ENCODE measurements at places on chromosomes 2 and 18.

GRCh38 chr2:239576784-239577685 is 176.2 kb upstream of the HDAC4 start:
- DNase-seq, result no peak

GRCh38 chr2:18980786-18981430 is 377.5 kb downstream of the OSR1 start:
- DNase-seq, result no peak

GRCh38 chr2:98730707-98731040 is 258 bp downstream of the MGAT4A start:
- DNase-seq, result no peak

- peak; percentile 58 for DNase-seq
Measured at GRCh38 chr2:238811293-238811692, 36.6 kb upstream of the TWIST2 start.

DNA sequence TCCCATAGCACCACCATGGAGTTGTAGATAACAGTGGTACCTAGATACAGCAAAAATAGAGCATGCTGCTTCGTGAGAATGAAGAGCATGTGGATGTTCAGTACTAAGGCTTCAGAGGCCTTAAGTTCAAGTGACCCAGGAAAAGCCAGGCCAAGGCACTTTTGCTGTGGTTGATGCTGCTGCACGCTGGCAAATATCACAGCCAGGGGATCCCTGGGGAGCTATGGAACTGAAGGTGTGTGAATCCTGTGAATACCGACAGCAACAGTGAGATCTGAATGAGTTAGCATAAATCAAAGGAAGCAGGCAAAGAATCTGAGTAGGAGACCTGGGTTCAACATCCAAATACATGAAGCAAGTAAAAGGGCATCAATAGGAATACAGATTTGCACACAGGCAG is 158.6 kb upstream of the THUMPD2 start:
- DNase-seq, result no peak

GRCh38 chr2:134300585-134300984 is 46.7 kb downstream of the MGAT5 start:
- DNase-seq, result no peak

DNA sequence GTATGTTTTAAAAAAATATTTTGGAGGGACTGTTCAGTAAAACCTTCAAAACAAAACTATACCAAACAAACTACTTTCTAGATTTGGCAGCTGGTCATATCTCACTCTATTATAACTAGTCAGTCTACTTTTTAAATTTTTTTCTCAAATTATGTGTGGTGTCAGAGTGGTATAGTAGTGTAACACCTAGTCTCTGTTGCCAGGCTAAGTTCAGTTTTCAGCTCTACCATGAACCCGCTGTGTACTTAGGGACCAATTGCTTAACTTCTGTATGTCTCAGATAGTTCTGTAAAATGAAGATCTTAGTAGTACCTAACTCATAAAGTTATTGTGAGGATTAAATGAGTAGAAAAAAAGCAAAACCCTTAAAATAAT is 54.3 kb downstream of the GPD2 start:
- no peak for DNase-seq

DNA sequence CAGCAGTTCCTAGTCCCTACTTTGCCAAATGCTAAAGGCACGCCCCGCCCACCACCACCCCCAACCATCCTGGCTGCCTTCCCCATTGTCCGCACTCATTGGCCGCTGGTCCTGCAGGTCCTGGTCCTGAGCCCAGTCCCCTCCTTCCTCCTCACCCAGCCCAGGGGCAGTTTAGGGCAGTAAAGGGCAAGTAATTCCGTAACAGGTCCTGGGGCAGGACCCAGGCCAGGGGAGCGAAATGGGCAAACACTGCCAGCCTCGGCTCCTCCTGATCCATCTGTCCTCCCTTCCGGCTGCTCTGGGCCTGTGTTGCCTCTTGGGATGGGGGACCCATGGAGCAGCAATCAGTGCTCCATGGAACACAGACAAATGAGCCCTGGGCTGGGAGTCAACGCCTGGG is 6.1 kb downstream of the ADCY3 start:
- no peak for DNase-seq

- DNase-seq, result no peak
Measured at GRCh38 chr2:143132355-143132754, 3.1 kb downstream of the ARHGAP15 start.

GRCh38 chr2:227822416-227823003 is 8.9 kb downstream of the CCL20 start:
- no peak for DNase-seq

- no peak for DNase-seq
Measured at GRCh38 chr18:39681061-39681460, 2115.5 kb upstream of the CELF4 start.

DNA sequence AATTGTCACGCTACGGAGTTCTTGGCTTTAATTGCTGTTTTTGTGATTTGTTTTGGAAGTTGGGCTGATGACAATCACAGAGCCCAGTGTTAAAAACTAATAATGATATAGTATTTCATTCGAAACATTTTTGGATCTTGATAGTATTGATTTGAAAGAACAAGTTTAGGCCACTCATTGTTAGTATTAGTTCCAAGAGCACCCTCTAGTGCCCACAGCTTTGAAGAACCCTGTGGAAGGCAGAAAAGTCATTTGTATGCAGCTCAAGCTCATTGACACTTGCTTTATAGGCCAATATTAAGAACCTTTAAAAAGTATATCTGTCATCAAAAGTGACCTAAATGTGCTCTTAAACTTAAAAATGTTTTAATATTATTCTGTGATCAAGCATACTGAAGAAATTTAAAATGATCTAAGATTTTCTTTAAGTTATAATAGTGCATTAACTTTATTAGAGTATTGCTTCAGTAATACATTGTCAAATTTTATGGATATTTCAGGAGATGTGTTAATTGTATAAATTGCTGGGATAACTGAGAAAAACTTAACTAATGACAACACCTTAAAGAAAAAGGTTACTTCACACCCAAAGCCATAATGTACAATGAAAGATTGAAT is 191.0 kb downstream of the GRB14 start:
- peak; percentile 7 for DNase-seq

DNA sequence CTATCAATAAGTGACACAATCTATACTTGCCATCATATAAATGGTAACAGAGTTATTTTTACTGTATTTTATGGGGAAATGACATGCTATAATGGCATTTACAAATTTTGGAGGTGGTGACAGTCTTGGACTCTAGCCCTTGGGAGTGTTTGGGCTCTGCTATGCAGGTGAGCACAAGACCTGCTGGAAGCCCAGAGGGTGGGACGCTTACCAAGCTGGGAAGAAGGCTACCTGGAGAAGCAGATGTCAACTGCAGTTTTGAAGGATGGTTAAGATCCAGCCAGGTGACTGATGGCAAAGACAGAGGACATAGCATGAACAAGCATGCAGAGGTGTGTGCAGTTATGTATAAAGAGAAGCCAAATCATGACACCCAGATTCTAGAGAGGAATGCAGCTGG is 346.9 kb downstream of the MYCN start:
- no peak for DNase-seq

- no peak for DNase-seq
Measured at GRCh38 chr2:237629188-237629534, 1.8 kb downstream of the LRRFIP1 start.

DNA sequence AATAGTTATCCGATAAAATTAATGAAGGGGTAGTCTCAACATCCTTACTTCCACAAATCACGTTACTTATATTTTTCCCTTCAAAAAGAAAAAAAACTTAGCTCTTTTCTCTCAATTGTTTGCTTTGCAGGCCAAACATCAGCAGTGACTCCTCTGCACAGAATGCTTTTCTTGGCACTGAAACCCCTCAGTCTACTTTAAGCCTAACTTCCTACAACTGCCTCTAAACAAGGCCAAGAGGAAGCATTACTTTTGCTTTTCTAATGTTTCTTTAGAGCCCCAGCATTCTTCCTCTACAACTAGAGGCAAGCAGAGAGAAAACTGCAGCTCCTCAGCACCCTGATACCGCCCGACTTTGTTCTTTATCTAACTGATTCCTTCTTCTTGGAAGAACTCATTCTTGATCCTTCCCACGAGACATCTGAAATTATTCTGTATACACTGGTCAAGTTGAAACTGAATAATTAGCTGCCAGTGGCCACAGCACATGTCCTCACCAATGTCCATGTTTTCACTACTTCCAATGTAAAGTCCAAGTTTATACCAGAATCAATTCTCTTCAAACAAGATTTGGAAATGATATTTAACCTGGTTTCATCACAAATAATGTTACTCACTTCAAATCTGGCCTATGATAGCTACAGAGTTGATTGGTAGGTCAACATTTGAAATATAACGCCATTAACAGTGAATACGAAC is 55.3 kb downstream of the DTNB start:
- DNase-seq, result peak; percentile 28

GRCh38 chr2:230685178-230685577 is 27.5 kb upstream of the CAB39 start:
- no peak for DNase-seq

DNA sequence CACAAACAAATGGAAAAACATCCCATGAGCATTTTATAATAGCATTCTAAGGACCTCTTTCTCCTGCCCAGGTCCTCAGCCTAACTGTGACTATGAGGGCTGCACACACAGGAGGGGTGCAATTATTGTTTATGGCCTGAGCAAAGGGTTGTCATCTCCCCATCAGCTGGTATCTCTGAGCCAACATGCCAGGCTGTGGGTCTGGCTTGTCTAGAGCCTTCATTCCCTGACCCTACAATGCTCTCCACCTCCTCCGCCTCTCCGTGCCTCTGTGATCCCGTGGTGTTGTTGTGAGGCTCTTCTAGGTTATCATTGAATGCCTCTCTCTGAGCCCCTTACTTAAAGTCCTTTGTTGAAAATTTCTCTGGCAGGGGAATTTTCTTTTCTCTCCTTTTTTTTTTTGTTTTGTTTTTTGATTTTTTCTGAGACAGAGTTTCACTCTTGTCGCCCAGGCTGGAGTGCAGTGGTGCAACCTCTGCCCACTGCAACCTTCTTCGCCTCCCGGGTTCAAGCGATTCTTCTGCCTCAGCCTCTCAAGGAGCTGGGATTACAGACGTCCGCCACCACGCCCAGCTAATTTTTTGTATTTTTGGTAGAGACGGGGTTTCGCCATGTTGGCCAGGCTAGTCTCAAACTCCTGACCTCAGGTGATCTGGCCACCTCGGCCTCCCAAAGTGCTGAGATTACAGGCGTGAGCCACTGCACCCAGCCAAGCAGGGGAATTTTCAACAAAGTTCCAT is 126.4 kb downstream of the SMAD7 start:
- DNase-seq, result no peak

- no peak for DNase-seq
Measured at GRCh38 chr18:50812834-50813233, 7.0 kb downstream of the MRO start.

DNA sequence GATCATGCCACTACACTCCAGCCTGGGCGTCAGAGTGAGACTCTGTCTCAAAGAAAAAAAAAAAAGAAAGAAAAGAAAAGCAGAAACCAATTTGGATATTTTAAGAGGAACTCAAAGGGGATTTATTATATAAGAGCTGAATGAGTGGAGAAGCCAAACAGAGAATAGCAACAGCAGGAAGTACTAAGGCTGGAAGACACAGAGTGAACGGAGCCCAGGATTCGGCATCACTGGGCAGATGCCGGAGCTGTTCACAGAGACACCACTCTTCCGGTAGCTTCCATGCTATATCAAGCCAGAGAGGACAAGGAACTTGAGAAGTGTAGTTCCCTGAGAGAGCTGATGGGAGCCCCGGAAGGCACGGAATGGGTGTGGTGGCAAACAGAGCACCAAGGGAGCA is 47.0 kb upstream of the CABLES1 start:
- DNase-seq, result no peak

DNA sequence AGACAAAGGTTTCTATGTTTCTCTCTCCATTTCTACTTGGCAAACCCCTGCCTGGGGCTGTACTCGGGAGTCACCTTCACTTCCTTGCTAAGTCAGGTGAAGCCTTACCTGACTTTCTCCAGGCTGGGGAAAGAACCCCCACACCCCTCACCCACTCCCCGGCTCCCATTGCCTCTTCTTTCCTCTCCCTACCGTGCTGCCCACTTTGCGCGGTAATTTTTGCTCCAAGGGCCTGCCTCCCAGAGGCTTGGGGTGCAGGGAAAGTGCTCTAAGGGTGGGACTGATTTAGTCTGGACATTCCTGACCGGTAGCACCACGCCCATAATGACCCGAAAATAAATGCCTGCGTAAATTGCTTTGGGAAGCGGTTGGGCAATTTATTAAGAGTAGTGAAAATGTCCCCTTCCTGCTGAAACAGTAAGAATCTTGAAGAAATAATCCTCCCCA is 49.1 kb upstream of the ATP6V1B1 start:
- no peak for DNase-seq

- DNase-seq, result no peak
Measured at GRCh38 chr2:44825702-44826101, 115.8 kb upstream of the SIX3 start.

GRCh38 chr2:68744366-68744912 is 9.8 kb downstream of the ARHGAP25 start:
- no peak for DNase-seq

DNA sequence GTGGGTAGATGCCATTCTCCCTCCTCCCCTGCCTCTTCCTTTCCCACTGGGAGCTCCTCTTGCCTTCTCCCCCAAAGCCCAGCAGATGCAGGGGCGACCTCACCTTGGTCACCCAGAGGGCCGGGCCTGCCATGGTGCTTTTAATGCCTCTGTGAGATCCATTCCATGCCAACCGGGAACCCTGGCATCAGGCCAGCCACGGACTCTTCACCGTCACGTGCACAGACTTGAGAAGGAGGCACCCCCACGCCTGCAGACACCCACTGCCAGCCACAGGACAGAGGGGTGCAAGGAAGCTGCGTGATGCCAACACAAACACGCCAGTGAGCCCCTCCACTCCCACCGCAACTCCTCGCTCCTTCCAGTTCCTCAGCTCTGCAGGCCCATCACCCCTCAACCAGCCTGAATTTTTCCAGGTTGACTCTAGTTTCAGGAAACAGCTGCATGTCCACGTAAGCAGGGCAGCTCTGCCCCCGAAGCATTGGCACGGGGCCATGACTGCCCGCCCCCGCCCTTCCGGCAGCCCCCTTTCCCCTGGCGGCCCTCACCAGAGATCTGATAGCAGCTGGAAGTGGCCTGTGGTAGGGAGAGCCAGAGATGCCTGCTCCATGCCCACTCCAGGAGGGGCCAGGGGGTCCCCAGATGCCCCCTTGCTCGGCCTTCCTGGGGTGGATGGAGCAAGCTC is 50.8 kb downstream of the DNMT3A start:
- no peak for DNase-seq

DNA sequence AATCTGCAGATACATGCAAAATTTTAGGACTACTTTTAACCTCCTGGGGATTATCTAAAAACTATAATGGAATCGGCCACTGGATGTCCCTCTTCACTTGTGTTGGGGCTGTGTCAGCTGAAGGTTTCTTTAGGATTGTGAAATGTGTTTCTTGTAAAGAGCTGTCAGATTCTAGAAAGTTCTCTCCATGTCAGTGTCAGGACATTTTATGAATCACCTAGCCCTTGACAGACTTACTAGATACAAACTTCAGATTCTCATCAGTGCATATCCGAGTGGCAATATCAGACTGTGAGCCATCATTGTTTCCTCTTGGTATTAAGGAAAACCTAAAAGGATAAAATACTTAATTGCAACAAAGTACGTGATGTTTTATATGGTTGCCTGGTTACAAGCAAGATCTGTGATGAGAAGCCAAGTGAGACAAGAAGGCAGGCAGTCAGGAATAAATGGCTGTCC is 107.3 kb downstream of the CPS1 start:
- peak; percentile 4 for DNase-seq

Data from AG09309 (cell line).